Ammon's horn (tissue), 1 donor: ENCODE measurements at places on chromosomes 5 and 9.

GRCh38 chr5:91188755-91189154 lies 194.4 kb downstream of the ARRDC3 start:
- DNase-seq, result no peak

DNA sequence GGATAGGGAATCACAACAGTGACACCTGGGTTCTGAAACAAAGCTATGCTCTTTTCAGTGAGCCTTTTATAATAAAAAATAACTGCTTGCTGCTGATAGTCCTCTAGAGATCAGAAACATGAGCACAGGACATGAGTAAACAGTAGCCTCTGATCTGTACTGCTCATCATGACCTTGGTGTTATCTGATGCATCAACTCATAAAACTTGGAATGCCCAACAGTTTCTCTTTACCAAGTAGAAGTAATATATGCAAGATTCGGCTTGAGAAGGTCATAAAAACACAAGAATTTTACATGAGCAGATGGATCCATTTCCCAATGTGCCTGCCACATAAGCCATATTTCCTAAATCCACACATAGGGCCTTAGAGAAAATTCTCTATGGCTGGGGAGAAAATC lies 318.3 kb upstream of the GRAMD2B start:
- DNase-seq, result no peak

DNA sequence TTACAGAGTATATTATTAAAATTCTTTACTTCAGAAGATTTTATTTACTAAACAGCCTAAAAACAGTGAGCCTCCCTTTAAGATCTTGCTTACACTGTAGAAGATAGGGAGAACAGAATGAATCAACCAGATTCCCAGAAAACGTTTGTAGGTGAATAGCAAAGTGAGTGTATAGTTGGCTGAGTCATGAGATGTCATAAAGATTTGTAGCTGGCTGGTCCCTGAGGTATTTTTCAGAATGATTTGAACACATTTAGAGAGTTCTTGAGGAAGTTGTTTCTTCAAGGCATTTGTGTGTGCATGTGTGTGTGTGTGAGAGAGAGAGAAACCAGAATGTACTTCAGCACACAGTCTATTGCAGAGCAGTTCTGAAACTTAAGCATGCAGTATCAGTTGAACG lies 159.4 kb upstream of the PRR16 start:
- DNase-seq, result no peak

DNA sequence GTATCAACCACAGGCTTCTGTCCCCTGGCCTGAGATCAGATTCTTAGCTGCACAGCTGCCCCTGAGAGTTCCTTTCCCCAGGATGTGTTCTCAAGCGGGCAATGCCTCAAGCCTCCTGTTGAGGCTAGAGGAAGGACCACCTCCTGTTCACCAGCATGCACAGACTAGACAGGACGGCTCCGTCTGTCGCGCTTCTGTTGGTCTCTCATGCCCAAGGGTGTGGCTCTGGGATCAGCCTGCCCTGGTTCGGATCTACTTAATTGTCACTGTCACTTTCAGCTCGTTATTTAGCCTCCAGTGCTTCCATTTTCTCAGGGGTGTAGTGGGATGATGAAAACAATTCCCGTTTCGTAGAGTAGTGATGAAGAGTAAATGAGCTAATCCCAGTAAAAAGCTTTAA lies 103.1 kb downstream of the KCNIP1 start:
- no peak for DNase-seq

DNA sequence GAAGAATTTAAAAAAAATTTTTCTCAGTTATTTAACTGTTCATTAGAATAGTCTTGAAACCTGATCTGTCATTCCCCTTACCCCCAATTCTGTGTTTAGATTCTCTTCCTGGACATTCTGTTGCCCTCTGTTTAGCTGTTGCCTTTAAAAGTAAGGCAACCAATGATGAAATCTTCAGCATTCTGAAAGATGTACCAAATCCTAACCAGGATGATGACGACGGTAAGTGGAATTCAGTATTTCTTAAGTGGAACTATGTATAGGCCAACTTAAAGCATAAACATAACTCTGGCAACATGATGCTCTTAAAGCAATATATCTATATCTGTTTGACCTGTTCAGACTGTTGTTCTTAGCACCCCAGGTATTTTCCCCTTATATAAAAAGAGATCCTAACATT lies 27.2 kb downstream of the NCBP1 start:
- DNase-seq, result no peak

DNA sequence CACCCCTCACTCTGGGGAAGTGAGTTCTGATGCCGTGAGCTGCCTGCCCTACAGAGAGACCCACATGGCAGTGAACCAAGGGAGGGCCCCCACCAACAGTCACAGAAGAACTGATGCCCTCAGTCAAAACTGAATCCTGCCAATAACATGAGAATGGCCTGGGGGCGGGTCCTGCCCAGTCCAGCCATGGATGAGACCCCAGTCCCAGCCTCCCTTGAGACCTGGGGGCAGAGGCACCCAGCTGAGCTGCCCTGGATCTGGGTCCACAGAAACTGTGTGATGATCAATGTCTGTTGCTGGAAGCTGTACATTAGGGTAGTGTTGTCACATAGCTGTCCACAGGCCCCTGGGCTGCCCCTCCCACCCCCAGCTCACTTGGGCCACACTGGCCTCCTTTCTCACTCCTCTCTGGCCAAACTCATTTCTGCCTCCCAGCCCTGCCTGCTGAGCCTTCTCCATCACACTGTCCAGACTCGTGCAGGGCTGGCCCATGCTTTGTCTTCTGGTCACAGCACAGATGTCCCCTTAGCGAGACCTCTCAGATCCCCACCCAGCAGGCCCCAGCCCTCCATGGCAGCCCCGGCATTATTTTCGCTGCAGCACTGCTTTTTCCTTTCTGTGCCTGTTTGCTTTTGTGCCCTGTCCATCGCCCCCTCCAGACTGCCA lies 16.8 kb downstream of the GBGT1 start:
- DNase-seq, result no peak

- no peak for DNase-seq
Measured at GRCh38 chr9:71778085-71778484, 9.8 kb upstream of the CEMIP2 start.

GRCh38 chr5:109053995-109054417 lies 306.3 kb downstream of the FER start:
- DNase-seq, result no peak

GRCh38 chr9:5910413-5911057 lies 19.8 kb downstream of the MLANA start:
- no peak for DNase-seq

GRCh38 chr9:69122082-69122548 lies 52.0 kb upstream of the TJP2 start:
- DNase-seq, result peak; percentile 85

DNA sequence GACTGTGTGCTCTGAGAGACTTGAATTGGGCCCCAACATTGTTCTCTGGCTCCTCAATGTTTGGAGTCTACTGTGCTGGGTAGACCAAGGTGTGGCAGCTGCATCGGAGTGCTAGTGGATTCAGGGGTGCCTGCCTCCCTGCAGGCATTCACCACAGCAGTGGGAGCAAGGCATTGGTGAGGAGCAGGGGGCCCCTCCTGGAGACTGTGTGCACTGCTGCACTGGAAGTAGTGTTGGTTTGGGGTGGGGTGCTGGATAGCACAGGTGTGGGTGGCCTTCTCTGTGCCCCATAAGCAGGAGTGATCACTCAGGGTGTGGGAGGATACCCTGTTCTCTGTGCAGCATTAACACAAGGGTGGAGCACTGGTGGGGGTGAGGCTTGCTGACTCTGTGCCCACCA lies 39.2 kb downstream of the INSL6 start:
- DNase-seq, result no peak

DNA sequence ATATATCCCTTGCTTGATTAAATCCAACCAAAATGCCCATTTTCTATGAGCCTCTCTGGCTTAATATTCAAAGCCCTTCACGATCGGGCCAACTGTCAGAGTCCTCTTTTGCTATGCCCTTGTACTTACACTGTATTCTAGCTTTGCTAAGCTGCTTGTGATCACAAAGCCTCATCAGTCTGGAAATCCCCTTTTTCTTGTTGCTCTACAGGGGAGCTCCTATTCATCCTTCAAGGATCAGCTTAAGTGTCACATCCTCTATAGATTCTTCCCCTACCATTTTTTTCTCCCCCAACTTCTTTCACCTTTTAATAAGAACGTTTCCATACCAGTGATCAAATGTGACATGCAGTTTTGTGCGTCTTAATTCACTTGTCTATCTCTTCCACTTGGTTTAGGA lies 450.4 kb upstream of the CHD1 start:
- DNase-seq, result no peak

DNA sequence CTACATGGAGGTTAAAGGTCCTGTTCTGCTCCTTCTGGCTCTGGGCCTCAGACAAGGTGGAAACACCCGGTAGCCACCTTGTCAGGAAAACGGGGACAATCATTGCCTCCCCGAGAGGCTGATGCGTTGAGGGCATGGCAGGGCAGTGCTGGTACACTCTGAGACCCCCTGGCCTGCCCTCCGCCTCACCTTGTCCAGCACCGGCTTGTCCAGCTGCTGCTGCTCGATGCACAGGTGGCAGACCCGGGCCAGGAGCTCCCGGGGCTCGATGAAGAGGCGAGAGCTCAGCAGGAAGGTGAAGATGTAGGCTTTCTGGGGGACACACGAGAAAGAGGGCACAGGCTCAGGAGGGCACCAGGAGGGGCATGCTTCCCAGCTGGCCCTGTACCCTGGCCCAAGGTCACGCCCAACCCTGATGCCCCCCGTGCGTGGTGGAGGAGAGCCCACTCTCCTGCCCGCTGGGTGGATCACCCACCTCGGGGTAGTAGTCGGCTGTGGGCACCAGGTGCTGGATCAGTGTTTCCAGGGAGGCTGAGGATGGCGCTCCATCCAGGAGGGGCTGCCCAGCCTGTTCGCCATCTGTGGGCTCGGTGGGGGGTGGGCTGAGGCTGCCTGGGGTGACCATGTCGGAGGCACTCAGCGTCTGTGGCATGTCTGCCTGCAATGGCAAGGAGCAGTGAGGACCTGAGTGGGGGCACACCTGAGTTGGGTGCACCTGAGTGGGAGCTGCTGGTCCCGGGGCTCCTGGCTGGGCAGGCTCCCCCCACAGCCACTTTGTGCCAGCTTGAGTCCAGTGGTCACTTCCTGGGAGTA lies 66.0 kb upstream of the RNF130 start:
- DNase-seq, result no peak

GRCh38 chr5:7395947-7396712 lies at the start of gene ADCY2:
TSS of gene ADCY2 (plus strand) at chr5:7396138. CDS start at chr5:7396297, 159 bp downstream.
- DNase-seq, result no peak

- peak; percentile 96 for DNase-seq
Measured at GRCh38 chr5:34007621-34008600, at the start of gene AMACR. TSS of gene AMACR (minus strand) at chr5:34008050. CDS start at chr5:34008019, 31 bp downstream.

DNA sequence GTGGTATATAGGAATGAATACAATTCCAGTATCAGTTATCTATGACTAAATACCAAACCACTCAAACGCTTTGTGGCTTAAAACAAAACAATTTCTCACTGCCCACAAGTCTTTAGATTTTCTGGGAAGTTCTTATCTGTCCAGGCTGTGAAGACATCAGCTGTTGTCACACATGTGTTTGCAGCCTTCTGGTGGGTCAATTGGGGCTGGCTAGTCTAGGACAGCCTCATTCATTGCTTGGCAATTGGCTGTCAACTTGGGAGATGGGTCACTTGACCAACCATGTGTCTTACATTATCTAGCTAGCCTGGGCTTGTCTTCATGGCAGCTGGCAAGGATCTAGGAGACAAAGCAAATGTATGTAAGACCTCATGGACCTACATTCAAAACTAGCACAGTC lies 53.8 kb upstream of the PAPPA start:
- DNase-seq, result no peak

GRCh38 chr5:41834506-41834905 lies 35.7 kb downstream of the OXCT1 start:
- no peak for DNase-seq

- no peak for DNase-seq
Measured at GRCh38 chr9:98468567-98469239, 213.3 kb upstream of the TBC1D2 start.

DNA sequence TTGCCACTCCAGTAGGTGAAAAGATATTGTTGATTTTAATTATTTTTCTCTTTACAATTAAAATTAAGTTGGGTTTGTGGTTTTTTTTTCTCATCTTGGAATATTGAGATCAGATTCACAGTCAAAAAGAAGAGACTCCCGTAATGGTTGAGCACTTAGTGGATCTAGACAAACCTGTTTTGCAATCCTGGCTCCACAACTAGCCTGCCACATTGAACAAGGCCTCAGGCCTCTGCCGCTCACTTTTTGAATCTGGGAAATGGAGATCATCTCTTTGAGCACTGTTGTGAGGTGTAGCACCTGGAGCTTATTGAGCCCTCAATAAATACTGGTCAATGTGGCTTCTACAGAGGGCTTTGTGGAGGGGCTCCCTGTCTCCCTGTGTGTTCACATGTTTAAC lies 37.1 kb upstream of the RARS1 start:
- no peak for DNase-seq

GRCh38 chr9:70315389-70315788 lies 56.6 kb downstream of the SMC5 start:
- no peak for DNase-seq

- DNase-seq, result no peak
Measured at GRCh38 chr5:140986117-140986521, 19.8 kb downstream of the PCDHAC2 start.

GRCh38 chr5:54531546-54531945 lies 14.0 kb downstream of the SNX18 start:
- DNase-seq, result no peak

DNA sequence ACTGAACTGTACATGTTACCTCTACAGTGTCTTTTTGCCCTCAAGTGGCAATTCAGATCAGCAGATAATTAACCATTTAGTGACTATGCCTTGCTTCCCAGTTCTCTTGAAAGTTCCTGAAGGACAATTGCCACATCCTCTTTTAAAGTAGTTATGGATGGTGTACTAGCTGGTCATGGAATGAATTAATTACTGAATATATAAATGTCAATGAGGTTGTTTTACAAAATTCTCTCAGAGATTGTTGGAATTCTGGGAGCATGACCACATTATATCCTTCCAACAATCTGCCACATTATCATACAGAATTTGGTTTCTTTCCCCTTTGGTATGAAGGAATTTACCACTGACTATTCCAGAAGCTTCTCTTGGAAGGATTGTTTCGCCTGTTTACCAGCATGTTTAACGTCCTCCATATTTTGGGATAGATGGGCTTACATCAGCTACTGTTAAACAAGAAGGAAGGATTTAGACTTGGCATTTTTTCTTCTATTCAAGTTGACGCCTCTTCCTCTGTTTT lies 176.4 kb downstream of the CD180 start:
- no peak for DNase-seq

- DNase-seq, result no peak
Measured at GRCh38 chr9:133387680-133388079, 11.5 kb downstream of the STKLD1 start.

DNA sequence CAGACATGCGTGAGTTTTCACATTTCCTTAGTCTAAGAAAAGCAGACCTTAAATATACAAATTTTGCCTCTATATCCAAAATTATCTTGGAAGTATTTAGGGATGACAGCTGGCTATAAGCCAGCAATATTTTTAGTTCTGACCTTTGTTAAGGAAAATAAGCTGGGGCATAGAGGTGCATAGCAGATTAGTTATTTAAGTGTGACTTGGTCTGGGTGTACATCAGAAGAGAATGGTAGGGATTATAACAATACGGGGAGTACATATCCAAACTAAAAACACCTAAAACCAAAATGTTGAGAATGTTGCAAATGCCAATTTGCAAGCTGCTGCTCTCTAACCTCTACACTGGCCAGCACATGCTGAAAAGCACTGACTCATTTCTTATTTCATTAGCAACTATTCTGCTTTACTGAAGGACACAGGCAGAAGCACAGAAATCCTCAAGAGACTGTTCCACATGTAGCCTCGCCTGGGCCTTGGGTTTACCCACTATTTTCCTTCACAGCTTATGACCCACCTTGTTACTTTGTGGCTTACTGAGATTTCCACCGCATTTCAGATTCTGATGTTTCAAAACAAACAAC lies 22.3 kb downstream of the LEAP2 start:
- no peak for DNase-seq
